ENCODE measurements at places on chromosomes 7 and 10. TPM values are rescaled to one million over a fixed set of nuclear protein-coding genes. Genes with fewer than 3 reads are reported as not detected.

The LRRC18 gene
- not detected for total RNA-seq

The PAOX gene
- total RNA-seq, result 6.2 TPM

The TFPI2 gene
- total RNA-seq, result not detected

The FGL2 gene
- 4.4 TPM for total RNA-seq

The CTAGE6 gene
- 1.7 TPM for total RNA-seq

The ACTL6B gene
- not detected for total RNA-seq

The ASZ1 gene
- not detected for total RNA-seq

The IL6 gene
- total RNA-seq, result 1.2 TPM

The FAM13C gene
- total RNA-seq, result not detected

The AKR1C1 gene
- 1.4 TPM for total RNA-seq

The BLNK gene
- not detected for total RNA-seq

The PNLIPRP2 gene
- not detected for total RNA-seq

The GDF2 gene
- not detected for total RNA-seq

The HOXA7 gene
- not detected for total RNA-seq

The MBLAC1 gene
- total RNA-seq, result 5.0 TPM

The HABP2 gene
- total RNA-seq, result not detected

The LRRN3 gene
- 127 TPM for total RNA-seq

The ZMIZ1 gene
- 50.7 TPM for total RNA-seq

The RBP3 gene
- not detected for total RNA-seq

The TFEC gene
- 0.17 TPM for total RNA-seq

The CPA2 gene
- total RNA-seq, result not detected

The CXCL12 gene
- total RNA-seq, result not detected

The PRTFDC1 gene
- total RNA-seq, result 0.27 TPM

The SLC26A5 gene
- not detected for total RNA-seq

The CRPPA gene
- total RNA-seq, result 1.1 TPM
